ENCODE measurements at places on chromosomes 6 and 20.

DNA sequence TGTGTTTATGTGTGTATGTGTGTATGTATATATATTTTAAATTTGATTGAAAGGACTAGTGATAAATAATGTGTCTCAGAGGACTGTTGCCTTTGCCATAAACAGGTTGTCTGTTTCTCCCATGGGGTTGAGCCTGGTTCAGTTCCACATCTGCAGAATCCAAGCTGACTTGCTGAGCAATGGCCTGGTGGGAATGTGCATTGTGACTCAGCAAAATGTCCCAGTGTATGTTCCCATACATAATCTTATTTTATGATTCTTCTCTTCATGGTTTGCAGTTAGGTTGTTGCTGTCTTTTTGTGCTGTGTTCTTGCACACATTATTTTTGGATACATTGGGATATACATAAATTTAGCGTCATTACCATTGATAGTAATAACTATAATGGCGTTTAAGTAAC is 115.6 kb upstream of the SLC24A3 start:
- no peak for DNase-seq

DNA sequence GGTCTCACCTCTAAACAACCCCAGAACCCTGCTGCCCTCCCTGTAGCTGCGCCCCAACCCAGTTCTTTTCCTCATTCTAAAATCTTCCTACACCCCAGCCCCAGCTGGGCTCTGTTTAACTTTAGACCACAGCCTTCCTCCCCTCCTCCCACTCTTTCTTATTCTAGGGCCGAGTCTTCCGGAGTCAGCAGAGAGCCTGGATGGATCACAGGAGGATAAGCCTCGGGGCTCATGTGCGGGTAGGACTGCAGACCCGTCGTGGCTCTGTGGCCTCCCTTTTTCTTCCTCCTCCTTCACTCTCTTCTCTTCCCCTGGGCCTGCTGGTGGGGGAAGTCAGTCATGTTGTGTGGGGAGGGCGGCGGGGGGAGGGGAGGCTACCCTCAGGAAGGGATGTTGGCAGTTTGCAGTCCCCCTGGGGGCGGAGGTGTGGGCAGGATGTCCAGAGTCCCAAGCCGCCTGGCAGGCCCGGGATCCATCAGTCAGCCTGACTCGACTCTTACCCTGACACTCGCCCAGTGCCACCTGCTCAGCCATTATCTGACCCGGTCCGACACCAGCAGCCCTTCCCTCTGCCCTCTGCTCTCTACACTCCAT is 8.1 kb downstream of the CAPN11 start:
- DNase-seq: no peak

GRCh38 chr20:53642196-53643030 is 48.8 kb upstream of the ZNF217 start:
- peak; percentile 59 for DNase-seq

GRCh38 chr6:50962213-50962759 is 143.6 kb downstream of the TFAP2B start:
- no peak for DNase-seq

DNA sequence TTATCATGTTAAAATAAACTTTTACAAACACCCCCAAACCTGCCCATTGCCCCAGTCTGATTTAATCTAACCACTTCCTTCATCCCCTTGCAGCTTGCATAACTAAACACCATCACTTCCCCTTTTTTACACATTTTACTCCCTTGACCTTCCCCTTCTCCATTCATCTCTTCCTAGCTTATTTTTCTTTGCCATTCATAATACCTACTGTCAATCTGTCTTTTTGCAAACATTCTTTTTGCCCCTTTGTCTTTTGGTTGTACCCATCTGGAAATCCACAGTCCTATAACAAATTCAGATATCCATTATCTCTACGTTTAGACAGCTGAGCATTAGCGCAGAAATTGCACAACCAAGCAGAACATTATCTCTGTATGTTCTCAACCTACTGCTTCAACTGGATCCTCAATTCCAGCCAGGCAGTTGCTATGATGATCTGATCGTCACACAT is 51.2 kb downstream of the C6orf52 start:
- no peak for DNase-seq

DNA sequence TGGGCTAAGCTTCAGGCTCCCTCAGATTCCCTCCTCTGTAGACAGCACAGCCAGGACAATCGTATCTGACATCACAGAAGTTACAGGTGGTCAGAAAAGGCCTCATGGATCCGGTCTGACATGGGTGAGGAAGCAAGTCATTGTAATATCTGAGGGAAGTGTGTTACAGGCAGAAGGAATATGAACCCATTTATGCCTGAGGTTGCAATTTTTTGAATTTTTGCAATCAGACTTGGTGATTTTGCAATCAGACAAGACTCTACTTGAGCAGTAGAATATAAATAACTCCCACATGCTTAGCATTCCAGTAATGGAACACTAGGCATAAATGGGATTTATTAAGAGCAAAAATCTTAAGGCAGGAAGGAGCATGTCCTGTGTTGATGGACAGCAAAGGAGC is 52.1 kb downstream of the CBLN4 start:
- DNase-seq: no peak

- no peak for DNase-seq
Measured at GRCh38 chr6:110414669-110415068, 706 bp downstream of the DDO start.

DNA sequence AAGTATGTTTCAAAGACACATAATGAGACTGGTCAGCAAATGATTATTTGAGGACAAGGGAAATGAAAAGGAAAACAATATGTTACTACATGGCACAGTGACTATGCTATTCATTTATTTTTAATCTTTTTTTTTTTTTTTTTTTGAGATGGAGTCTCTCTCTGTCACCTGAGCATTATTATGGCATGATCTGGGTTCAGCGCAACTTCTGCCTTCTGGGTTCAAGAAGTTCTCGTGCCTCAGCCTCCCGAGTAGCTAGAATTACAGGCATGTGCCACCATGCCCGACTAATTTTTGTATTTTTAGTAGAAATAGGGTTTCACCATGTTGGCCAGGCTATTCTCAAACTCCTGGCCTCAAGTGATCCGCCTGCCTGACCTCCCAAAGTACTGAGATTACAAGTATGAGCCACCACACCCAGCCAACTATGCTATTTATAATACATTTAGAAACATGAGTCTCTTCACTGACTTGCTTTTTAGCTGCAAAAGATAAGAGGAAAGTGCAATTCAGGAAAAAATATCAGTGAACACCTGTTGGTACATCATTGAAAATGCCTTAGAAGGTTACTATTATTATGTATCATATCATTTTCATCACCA is 3.4 kb downstream of the CALHM4 start:
- DNase-seq: no peak

- DNase-seq: no peak
Measured at GRCh38 chr20:54208548-54209176, 775 bp downstream of the PFDN4 start.

GRCh38 chr20:45187693-45188092 is 13.0 kb downstream of the PI3 start:
- no peak for DNase-seq

- no peak for DNase-seq
Measured at GRCh38 chr6:13304101-13304500, 24.2 kb downstream of the TBC1D7 start.

- DNase-seq: no peak
Measured at GRCh38 chr6:15993716-15994228, 135.1 kb upstream of the MYLIP start.

DNA sequence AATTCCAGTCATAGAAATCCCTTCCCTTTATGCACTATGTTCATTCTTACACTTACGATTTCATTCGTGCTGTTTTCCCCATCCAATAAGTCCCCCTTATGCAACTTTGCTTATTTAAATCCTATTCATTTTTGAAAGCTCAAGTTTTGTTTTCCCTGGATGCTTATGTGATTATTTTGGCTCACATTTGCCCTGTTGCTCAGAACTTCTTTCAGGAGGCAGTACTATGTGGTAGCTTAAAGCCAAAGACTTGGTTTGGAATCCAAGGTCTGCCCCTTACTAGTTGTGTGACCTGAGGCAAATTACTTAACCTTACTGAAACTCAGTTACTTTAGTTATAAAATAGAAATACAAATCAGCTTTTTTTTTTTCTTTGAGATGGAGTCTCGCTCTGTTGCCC is 59.6 kb downstream of the MOXD1 start:
- DNase-seq: no peak

- peak; percentile 48 for DNase-seq
Measured at GRCh38 chr6:70166088-70166958, 136.6 kb downstream of the COL9A1 start.
